ENCODE measurements at places on chromosomes 4 and X.

DNA sequence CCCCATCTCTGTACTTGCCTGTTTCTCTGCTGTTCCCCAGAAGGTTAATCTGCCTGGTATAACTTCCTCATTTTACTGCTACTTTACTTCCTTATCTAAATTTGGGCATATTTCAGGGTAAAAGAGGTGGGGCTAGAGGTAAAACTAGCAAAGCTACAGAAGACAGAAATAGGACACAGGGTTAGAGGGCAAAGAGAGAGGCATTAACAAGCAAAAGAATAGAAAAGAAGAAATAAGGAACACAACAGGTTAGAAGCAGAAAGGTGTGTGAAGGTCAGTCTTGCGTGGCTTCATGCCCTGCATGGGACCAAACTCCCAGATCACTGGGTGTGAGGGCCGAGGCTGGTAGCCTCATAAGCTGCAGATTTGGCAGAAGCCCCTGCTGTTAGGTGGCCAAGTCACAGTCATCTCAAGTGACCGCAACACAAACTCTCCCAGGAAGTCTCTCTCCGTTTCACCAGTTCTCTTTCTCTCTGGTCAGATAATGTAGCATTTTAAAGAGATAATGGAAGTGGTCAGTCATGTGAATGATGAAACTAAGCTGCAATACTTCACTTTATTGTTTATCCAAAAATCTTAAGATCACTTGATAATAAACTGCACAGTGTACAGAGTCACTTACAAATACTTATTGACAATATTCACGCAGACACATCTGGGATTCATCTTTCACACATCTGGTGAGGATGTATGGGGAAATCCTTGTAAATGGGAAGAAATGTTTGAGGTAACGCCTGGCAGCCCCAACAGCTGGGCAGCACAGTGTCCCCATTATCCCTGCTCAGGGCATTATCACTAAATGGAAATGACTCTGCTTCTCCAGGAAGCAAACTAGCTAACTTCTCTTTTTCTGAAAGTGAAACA, 16.4 kb downstream of the TMEM154 start:
- DNase-seq, result no peak

- DNase-seq, result no peak
These were observed 6.5 kb downstream of the FAM199X start for GRCh38 chrX:104172788-104173187.

DNA sequence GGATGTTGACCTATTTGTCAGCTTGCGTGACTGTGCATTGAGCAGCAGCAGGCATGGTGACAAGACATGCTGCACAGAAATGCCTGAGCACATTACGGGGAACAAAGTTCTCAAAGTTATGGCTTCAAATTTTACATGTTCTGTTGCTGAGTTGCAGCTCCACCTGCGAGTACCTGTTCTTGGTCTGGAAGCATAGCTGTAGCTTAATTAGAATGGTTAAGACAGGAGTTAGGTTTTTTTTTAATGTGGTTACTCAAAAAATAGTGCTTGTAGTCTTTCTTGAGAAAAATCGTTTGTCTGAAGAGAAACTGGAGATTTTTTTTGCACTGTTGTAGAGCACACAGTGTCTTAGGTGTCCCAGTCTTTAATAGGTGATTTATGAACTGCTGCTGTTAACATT, 38.8 kb upstream of the GNPDA2 start:
- no peak for DNase-seq

- DNase-seq, result no peak
These were observed 3.1 kb upstream of the SLC6A8 start for GRCh38 chrX:153684467-153685155.

GRCh38 chr4:142396279-142396678, 449.8 kb downstream of the INPP4B start:
- no peak for DNase-seq

- peak; percentile 51 for DNase-seq
These were observed at the start of gene STS for GRCh38 chrX:7147413-7147977. STS (plus strand) TSS chrX:7147712; CDS start chrX:7253200, 105,488 bp downstream.

DNA sequence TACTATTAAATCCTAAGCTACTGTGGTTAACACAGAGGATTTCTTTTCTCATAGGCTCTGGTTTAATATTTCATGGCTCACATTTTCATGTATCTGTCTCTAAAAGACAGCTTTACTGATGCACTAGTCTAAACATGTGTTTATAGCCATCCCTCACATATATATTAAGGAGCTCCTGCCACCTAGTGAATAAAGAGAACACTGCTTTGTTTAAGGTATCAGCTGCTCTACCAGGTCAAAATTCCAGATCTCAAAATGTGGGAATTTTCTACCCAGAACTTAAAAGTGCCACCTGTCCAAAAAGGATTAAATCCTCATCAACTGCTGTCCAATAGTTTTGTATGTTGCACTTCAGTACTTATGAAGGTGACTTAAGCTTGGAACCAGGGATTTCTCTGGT, 188.5 kb upstream of the TEX13C start:
- no peak for DNase-seq

- no peak for DNase-seq
These were observed 21.1 kb downstream of the PLP1 start for GRCh38 chrX:103797691-103798090.

- DNase-seq, result no peak
These were observed 101.6 kb upstream of the PACRGL start for GRCh38 chr4:20598626-20599025.

- no peak for DNase-seq
These were observed 98.4 kb upstream of the TENM3 start for GRCh38 chr4:182144626-182145333.

DNA sequence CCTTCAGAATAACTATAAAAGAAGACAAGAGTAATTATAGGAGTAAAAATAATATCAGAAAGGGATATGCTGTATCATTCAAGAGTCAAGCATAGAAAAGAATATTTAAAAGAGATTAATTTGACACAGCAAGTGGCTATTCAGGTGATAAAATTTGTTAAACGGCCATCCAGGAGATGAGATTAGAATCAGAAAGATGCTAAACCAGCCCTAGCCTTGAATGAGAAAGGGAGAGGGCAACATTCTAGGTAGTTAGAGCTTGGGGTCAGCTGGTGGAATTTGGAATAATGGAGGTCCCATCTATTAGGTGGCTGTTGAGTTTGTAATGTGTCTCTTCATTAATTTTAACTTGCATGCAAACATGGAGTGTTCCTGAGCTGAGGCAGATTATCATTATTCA, 350.5 kb upstream of the PABPC4L start:
- DNase-seq, result no peak

DNA sequence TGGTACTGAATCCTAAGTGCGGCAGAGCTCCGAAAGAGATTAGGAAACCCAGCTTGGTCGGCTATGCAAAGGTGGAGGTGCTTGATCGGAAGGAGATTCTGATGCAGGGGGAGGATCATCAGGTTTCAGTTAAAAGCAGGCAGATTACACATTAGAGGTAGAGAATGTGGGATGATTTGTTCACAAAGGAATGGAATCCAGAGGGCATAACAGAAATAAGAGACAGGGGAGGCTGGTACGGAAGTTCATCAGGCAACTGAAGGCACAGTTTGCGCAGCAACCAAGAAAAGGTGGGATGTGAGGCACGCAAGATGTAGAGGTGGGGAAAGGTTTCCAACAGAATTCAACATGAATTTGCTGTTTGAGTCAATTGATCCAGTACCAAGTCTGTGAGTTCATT, 424 bp upstream of the ZNF330 start:
- no peak for DNase-seq

- peak; percentile 28 for DNase-seq
These were observed 460.3 kb downstream of the MID1IP1 start for GRCh38 chrX:39261446-39262147.

- no peak for DNase-seq
These were observed 30.7 kb upstream of the ATP6AP2 start for GRCh38 chrX:40550066-40550465.

- DNase-seq, result no peak
These were observed 126.9 kb upstream of the FAM9B start for GRCh38 chrX:9160698-9161329.

GRCh38 chr4:78747475-78747922, 28.7 kb upstream of the BMP2K start:
- DNase-seq, result no peak

DNA sequence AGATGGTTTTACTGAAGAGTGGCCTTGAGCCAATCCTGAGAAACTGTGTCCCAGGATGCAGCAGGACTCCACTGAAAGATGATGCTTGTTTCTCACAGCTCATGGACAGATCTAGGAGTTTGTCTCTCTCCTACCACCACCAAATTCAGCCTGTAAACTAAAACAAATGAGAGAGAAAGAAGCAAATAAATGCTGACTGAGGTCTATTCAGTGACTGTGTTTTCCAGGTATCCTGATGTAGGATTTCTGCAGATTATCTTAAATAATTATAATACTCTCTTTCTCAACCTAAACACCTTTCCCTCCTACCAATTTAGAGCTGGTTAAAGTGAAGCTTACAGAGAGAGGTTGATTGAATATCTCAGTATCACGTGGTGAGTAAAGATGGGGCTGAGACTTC, 599.6 kb upstream of the LCORL start:
- DNase-seq, result no peak

DNA sequence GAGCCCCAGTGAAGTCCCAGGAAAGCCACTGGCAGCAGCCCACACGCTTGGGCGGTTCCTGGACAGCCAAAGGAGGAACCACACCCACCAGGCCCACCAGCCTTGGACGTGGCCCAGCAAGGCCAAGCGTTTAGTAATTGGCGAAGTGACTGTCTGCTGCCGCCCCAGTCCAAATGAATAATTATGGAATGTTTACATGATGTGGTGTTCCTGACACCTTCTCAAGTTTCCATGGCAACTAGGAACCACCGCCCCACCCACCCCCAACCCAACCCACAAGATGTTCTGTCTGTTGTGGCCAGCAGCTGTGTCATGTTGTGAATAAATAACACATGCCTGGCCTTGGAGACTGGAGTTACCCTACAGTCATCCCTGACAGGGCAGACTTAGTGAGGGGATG, 22.3 kb downstream of the APLN start:
- DNase-seq, result no peak

DNA sequence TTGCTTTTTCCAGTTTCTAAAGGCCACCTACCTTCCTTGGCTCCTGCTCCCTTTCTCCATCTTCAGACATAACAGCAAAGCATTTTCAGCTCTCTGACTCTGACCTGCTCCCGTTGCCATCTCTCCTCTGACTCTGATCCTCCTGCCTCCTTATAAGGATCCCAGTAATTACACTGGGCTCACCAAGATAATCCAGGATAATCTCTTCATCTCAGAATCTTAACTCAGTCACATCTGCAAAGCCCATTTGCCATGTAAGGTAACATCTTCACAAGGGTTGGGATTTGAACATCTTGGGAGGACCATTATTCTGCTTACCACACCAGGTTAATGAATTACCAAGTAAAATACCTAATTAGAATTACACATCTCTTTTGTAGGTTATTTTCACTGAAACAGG, 41.3 kb upstream of the MAGED1 start:
- DNase-seq, result no peak

- DNase-seq, result no peak
These were observed 9.9 kb downstream of the CRMP1 start for GRCh38 chr4:5882947-5883346.

DNA sequence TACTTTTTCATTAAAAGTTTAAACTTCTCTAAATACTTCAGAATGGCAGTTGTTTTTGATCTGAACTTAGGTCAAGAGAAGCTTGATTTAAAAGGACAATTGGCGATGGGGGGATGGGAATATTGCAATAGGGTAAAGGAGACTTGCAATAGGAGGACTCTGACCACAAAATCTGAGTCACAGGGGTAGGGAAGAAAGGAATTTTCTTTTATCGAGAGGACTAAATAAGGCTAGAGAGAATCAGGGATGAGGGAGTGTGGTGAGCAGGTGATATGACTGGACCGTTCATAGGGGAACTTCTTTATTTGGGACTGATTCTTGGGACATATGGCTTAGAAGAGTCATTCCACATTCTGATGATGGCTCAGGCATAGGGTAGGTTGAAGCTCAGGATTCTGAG, 1260.2 kb downstream of the ADGRL3 start:
- no peak for DNase-seq

- no peak for DNase-seq
These were observed 21.4 kb upstream of the IL15 start for GRCh38 chr4:141614878-141615586.

DNA sequence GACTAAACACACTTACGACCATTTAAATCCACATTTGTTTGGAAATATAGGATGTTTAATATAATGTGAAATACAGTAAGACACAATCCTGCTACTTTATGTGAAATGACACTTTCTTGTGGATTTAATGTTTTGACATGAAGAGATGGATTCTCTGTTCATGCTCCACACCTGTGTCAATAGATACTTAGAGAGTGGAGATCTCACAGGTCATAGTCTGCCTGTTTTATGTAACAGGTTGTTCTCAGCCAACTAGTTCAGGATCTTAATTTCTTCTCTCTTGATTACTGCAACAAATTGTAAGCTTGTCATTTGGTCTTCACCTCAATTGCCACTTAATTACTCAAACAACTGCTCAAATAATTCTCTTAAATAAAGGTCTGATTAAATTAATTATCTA, 1621.2 kb downstream of the PCDH7 start:
- DNase-seq, result no peak

DNA sequence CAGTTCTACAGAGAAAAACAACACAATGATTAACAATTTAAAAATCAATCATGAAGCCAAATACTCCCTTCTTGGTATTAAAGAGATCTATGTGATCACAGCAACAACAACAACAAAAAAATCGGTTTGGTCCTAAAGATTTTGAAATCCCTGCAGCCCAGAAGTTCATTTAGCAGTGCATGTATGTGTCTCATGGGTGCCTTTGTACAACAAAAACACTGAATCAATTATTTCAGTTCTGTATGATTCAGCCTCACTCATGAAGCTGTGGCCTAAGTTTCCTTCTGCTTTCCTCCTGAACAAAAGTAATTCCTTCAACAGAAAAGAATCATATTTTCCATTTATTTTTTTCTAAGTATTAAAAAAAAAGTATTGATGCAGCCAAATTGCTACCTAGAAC, 393.4 kb upstream of the NDST3 start:
- DNase-seq, result no peak

- no peak for DNase-seq
These were observed 7.2 kb downstream of the SAT1 start for GRCh38 chrX:23790155-23790497.

DNA sequence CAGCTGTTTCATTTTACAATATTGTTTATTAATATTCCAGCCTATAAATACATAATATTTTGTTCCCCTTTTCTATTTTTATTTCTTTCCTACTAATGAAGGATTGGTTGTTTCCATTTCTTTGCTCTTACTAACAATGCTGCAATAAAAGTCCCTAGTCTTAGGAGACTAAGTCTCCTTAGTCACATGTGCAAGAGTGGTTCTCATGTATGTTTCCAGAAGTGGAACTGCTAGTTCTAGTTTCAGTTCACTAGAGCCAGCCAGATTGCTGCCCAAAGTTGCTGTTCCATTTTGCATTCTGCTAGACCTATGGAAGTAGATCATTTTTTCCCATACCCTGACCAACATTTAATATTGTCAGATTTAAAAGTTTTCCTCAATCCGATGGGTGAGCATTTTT, 44.3 kb downstream of the CNGA1 start:
- DNase-seq, result no peak
